ENCODE measurements at places on chromosomes 7 and 10.

- peak; percentile 46 for DNase-seq
Observed at GRCh38 chr7:116249969-116250553, 39.7 kb downstream of the TES start.

DNA sequence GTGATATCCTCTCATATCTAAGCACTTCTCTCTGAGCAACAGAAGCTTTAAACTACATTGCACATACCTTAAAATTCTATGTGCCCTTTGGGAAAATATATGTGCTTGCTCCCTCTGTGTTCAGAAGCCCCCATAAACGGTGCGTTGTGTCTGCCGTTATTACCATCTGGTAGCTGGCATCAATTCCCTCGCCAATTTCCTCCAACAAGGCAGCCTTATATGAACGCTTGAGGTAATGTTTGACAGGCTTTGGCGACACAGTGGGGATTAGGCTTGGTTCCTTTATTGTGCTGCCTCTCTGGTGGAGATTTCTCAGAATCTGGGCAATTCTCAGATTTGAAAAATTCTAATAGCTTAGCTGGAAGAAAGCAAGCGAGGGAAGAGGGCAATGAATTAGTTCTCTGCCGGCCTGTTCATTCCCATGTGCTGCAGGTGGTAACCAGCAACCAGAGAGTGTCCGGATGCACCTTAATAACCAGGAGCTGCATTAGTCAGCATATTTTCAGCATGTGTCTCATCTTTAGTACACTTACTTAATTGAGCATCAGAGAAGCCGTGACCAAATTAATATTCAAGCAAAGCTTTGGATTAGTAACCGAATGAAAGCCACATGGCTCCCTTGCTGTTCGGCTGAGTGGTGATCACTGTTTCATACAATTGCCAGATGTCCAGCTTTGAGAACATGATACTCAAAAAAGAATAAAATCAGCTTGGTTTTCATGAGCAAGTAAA, 7.3 kb upstream of the PPP1R17 start:
- DNase-seq, result no peak

- DNase-seq, result no peak
Observed at GRCh38 chr10:20288060-20288459, 471.8 kb downstream of the PLXDC2 start.

DNA sequence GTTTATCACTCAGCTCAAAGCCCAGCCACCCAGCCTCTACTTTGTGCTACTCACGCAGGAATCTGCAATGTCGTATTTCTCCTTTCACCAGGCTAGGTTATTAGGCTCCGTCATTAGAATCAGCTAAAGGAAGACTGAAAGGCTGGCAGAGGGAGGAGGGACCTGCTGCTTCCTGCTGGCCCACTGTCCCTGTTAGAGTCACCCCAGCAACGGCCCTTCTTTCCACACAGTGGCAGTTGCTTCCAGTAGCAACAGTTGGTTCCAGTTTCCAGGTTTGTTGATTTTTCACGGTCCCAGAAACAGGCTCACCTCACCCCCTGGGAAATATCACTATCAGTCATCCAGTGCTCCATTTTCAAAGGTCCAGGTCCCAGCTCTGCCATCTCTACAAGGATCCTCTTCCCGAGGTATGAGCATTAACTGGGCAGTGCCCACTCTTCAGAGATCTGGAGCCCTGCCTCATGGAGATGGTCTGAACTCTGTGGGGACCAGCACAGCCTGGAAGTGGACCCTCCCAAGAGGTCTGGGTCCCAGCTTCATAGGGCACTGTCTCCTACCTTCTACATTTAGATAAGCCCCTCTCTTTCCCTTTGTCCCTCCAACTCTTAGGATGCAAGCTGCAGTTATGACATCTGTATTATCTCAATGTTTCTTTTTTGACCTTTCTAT, 15.9 kb downstream of the ODAD2 start:
- DNase-seq, result no peak

DNA sequence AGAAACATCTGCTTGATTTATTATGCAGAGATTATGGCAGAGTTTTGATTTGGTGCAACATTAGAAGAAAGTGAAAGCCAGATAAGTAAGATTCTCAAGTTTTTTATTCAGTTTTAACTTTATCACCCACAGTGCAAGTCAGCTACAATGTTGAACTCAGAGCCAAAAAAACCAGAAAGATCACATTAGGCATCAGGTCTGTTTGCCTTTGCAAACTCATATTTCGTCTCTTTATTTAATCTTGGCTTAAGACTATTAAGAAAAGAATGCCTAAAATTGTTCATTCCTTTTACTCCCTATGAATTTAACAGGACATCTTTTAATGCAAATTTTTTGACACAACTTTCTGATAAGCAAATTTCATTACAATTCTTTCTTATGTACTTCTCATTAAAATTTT, 76.0 kb upstream of the TMEM26 start:
- peak; percentile 14 for DNase-seq

DNA sequence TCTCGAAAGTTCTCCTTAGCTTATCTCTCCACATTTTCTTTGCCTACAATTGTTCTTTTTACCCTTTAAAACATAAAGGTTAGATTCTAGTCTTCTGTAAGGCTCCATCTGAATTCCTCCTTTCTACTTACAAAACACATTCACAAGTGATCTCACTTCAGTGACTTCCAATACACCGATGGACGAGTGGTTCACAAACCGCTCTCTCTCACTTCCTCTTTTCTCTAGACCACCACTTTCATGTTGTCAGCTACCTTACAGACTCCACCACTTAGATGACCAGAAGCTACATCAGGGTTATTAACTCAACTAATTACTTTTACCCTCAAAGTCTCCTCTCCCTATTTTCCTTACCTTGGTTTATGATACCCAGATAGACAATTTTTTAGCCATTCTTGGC, 11.8 kb downstream of the MET start:
- no peak for DNase-seq

DNA sequence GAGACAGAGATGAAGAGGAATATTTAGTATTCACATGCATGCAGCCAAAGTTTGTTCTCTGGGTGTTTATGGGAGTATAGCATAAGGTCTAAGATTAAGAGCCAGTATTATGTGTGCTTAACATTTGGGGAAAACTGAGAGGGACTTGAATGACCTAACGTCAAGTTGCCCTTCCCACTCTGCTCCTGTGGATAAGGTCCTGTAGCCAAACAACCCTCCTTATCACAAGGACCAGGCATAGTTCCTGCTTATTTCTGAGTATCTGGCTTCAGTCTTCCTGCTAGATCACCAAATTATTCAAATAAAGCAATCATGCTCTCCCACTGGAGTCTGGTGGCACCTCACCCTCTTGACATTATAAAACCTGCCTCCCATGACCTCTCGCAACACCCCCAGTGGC, 137.9 kb upstream of the SEMA3E start:
- DNase-seq, result no peak

GRCh38 chr10:71846816-71847215, 4.2 kb downstream of the PSAP start:
- DNase-seq, result no peak

DNA sequence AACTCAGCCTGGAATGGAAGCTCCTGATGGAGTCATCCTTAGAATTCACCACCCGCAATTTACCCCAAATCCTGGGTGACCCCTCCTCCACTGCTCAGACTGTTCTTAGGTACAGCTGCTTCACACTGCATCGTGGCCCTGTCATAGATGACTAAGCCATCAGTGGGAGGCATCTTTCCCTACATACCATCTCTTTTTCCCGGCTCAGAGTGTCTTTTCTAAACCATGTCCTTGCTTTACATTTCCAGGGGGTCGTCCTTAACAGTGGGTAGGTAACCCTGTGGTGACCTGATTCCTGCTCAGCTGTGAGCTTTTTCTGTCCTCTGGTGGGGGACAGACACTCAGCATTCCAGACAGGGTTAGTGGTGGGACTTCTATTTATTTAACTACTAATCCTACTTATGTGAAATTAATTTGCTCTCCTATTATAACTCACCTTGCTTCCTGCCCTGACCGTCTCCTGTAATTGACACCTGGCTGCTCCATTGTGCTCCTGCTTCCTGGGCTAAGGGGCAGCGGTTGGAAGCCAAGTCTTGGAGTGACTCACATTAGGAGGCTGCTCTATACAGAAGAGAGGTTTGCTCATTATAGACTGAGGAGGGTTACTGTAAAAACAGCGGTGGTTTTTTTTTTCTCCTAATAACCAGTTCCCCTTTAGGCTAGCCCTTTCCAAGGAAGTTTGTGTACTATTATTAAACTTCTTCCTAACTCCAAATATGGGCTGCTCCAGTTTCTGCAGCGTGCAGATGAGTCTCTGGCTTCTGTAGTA, 40.6 kb downstream of the PYROXD2 start:
- peak; percentile 79 for DNase-seq

Measured in fibroblast of upper back skin (primary cell).